ENCODE measurements at places on chromosomes 4 and X.

DNA sequence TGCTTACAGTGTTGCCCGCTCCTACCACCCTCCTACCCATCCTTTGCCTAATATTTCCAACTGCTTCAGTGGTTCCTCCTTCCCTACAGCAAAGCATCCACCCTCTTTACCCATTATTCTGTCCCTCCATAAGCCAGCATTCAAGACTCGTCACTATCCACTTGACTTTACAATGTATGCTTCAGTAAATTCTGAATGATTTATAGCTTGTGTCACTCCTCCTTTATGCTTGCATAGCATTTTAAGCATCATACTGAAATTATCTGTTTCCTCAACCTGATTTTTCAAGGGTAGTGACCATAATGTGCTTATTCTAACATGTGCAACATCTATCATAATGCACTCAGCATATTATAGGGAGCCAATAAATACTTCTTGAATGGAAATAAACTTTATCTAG lies 365.5 kb downstream of the RAB28 start:
- DNase-seq, result no peak

- no peak for DNase-seq
Measured at GRCh38 chr4:2813446-2814405, 20.8 kb downstream of the SH3BP2 start.

- DNase-seq, result no peak
Measured at GRCh38 chr4:5101571-5101970, 50.3 kb downstream of the STK32B start.

DNA sequence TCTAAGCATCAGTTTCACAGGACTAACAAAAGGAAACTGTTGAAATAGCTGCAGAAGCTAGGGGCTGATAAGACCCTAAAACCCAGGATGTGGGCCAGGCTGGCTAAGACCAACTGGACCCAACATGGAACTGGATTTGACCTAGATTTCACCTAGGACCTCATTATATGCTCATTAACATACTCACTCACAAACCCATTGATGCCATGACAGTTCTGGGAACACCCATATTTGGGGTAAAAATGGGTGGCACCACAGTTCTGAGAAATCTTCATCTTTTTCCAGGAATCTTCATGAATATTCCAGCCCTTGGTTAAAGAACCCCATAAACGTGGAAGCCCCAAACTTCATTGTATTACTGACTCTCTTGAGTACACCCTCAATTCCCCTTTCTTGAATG lies 41.1 kb downstream of the HSD17B13 start:
- no peak for DNase-seq

DNA sequence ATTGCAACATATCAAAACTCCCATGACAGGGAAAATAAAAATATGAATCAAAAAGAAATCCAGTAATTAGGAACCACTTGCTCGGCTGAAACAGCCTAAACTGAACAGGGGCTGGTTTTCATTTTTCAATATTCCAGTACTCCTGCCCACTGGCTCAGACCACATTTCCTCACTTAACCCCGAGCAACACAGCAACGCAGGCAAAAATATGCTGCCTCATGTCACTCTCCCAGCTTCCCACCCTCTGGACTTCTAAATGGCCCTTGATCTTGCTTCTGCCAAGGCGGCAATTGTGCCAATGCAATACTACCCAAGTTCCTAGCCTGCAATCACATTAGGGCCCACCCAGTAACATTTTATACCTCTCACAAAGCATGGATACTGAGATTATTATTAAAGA lies 30.6 kb downstream of the USP46 start:
- no peak for DNase-seq

DNA sequence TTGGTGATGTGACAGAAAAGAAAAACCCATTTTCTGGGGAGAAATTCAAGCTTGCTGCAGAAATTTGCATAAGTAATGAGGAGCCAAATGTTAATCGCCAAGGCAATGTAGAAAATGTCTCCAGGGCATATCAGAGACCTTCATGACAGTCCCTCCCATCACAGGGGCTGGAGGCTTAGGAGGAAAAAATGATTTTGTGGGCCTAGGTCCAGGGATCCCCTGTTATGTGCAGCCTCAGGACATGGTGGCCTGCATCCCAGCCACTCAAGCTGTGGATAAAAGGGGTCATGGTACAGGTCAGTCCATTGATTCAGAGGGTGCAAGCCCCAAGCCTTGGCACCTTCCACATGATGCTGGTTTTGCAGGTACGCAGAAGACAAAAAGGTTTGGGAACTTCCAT lies 90.7 kb downstream of the TGIF2LX start:
- DNase-seq, result no peak
